ENCODE measurements at places on chromosomes 12 and 14. TPM values are rescaled to one million over a fixed set of nuclear protein-coding genes. Genes with fewer than 3 reads are reported as not detected.

Gene SOCS2
- 3.5 TPM for total RNA-seq

Gene CD69
- total RNA-seq, result 0.28 TPM

Gene POTEM
- total RNA-seq, result not detected

Gene CLBA1
- 5.2 TPM for total RNA-seq

Measured in endothelial cell of coronary artery (primary cell).